Activated CD4-positive, alpha-beta T cell treated with anti-CD3 and anti-CD28 coated beads for 4 hours (primary cell): ENCODE measurements at places on chromosomes 1 and 21.

- no peak for DNase-seq
Measured at GRCh38 chr1:212234431-212235395, 50.5 kb upstream of the PPP2R5A start.

DNA sequence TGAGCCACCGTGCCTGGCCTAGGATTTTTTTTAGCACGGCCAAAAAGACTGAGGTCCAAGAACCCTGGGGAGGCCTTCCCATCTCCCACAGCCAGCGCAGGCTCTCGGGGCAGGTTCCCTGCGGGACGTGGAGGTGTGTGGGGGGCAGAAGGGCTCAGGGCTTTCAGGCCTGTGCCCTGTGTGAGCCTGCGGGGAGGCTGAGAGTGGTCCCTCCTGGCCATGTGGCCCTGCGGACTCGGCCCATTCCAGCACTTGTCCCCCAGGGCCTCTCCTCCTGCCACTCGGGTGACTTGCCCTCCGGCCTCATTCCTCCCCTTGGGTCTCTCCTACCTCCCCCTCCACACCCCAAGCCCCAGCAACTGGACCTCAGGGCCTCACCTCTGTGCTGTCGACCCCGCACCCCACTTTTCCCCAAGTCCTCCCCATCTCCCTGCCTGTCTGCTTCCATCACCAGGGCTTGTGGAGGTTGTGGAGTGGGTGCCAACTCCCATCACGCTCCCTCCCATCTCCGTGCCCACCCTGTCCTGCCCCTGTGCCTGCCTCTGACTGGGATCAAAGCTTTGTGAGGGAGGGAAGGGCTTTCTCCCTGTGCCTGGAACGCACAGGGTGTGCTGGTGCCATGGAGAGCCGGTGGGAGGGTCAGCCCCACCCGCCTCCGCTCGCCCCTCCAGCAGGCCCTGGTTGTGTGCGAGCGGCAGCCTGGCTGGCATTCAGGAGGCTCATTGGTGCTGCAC is 32.2 kb upstream of the DIP2A start:
- DNase-seq = no peak

DNA sequence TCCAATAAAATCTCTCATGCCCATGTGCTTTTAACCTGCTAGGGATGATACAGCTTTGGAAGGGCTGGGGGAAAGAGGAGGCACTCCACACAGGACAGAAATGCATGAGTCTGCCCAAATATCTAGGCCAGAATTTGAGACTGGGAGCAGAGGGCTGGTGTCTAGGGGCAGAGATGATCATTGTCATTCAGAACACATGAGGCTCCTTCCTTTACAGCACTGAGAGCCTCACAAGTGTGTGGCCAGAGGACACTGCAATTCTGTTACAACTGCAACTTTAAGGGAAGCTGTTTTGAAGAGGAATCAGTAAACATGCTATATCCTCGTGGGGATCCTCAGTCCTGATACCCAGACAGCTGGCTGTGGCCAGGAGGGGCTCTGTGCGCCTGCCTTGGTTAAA is 541.3 kb downstream of the OMA1 start:
- DNase-seq = no peak

DNA sequence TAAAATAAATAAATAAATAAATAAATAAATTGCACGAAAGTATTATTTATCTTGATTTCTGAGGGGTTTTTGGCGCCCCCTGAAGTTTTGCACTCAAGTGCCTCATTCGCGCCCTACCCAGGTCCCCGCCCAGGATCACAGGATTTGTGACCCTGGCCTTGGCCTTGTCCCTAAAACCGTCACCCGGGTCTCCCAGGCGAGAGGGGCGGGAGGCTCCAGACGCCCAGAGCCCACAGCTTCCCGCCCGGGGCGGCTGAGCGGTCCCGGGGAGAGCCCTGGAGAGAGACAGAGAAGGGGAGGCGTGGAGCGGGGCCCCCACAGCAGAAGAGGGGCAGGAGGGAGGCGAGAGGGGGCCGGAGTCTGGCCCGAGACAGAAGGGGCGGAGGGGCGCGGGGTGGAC is 91.8 kb upstream of the CASZ1 start:
- no peak for DNase-seq

GRCh38 chr1:150626150-150626549 is 3.3 kb downstream of the ENSA start:
- no peak for DNase-seq

GRCh38 chr1:207581496-207582153 is 63.3 kb upstream of the CR1L start:
- DNase-seq = no peak

DNA sequence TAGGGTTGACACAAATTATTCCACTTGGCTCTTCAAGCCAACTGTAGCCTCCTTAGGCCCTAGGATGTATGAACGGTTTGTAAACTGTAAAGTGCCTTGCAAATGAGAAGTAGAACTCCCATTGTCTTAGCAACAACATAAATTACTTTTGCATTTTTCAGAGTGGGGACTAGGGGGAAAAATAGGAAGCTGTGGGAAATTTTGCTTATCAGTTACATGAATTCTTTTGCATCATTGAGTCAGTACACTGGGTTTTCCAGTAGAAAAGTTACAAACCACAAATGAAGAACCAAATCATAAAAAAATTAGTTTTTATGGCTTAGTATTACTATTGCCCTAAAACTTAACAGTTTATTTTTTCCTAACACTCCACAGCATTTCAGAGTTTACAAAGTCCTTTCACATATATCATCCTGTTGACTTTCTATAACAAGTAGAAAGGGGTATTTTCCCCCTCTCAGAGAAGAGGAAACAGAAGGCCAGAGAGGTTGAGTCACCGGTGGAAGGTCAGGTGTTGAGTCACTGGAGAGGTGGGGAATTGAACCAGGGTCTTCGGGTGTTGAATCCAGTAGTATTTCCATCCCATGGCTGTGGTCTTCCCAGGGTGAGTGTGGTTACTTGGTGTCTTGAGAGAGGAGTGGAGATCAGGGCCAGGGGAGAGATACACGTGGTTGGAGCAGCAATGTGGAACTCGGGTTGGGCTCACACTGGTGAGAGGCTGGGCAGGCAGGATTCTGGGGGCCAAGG is 71.9 kb upstream of the USP24 start:
- no peak for DNase-seq

GRCh38 chr1:214123061-214123784 is 135.4 kb downstream of the PROX1 start:
- peak; percentile 11 for DNase-seq

DNA sequence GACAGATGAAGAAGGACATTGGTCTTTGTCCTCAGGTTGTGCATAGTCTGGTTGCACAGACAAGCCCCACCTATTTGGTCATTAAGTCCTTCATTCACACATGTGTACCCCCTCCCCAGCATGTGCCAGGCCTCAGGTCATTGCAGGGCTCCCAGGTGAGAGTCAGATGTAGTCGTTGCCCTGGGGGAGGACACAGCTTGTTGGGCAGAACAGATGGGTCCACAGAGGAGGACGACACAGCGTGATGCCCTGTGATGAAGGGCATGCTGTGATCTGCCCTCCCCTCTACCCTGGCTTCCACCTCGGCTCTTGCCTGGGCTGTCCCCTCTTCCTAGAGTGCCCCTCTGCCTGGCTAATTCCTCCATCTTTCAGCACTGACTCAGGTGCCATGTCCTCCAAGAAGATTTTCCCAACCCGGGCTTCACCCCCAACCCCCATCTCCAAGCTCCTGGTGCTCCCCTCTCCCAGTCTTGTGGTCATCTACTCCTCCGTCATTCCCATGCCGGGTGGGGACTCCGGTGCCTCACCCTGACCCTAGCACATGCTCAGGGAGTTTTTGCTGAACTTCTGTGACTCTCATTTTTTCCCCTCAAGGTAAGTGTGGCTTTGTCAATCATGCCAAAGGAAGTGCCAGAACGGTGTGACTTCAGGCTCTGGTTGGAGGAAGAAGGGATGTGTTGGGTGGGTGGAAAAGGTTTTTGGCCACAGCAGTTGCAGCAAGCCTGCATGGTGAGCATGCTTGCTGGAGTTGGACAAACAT is 220.5 kb downstream of the FOXD2 start:
- no peak for DNase-seq

GRCh38 chr1:85085417-85085816 is 37.1 kb upstream of the MCOLN3 start:
- DNase-seq = no peak

DNA sequence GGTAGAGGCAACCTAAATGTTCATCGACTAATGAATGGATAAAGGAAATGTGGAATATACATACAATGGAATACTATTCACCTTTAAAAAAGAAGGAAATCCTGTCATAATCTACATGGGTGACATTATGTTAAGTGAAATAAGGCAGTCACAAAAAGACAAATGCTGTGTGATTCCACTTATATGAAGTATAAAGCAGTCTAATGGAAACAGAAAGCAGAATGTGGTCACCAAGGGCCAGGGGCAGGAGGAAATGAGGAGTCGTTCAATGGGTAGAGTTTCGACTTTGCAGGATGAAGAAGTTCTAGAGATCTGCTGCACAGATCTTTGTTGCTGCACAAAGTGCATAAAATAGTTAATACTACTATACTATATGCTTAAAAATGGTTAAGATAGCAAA is 7.8 kb downstream of the DIPK1A start:
- peak; percentile 20 for DNase-seq

DNA sequence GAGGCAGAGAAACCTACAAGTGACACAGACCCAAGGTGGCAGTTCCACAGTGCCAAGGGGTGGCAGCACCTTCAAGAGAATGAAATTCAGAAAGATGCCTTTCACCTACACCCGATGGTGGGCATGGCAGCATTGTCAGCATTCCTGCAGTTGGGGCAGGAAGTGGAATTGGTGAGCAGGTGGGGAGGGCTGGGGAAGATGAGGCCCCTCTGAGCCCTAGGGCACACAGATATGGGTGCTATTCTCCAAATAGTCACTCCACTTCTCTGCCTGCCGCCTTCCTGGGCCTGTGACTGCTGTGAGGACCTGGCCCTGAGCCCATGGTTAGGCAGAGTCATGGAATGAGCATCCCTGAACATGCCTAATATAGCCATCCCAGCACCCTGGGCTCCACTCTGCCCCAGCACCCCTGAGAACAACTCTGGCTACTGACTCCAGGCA is 8.3 kb downstream of the SHISA4 start:
- DNase-seq = no peak

DNA sequence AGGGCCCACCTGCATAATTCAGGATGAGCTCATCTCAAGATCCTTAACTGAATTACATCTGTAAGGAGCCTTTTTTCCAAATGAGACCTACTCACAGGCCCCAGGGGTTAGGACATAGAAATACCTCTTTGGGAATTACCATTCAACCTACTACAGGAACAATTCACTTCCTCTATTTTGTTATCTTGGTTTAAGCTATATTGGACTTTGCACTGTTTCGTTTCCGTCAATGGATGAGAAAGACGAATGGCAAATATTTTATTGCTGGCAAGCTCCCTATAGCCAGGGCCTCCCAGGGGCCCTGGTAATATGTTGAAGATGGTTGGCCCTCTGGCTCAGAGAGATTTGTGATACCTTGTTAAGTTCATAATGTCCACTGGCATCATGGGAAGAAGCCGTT is 384.2 kb upstream of the DUSP10 start:
- no peak for DNase-seq

DNA sequence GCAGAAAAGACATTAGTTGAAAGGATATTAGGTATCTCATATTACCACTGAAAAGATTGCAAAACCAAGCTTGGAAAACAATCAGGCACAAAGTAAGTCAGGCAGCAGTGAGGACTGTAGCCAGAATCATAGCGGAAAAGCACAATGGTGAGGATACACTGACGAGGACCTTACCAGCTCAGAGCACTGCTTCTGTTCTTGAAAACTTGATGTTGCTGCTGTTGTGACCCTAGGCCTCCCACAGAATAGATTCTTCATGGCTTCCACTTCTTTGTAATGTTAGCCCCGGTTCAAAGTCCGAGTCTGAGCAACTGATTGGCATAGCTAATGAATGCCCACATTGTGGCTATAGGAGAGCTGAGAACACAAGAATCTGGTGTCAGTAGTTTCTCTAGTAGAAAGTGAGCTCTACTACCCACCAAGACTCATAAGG is 45.2 kb upstream of the LRRC8C start:
- no peak for DNase-seq
